Stimulated activated CD4-positive, alpha-beta T cell treated with anti-CD3 and anti-CD28 coated beads, TNF-alpha, amount 100 ng/mL, for 4 hours (primary cell): ENCODE measurements at places on chromosomes 11 and 22.

DNA sequence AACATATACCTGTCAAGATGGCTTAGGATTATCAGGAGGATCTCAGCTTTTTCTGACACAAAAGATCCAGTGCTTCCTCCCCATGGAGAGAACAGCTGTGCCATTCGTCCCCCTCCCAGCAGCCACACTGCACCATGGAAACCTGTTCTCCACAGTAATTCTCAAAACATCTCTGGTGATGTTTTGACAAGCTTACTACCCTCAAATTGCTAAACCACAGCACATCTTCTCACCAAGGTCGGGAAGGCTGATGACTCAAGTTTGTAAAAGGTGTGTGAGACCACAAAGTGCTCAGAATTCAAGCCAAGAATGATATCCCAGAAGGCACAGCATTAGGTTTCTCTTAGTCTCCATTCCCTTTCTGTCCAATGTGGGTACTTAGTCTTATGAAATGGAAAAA lies 3.9 kb upstream of the RAB38 start:
- no peak for DNase-seq

- DNase-seq: no peak
These were observed 2.9 kb downstream of the TEAD1 start for GRCh38 chr11:12677131-12677530.

DNA sequence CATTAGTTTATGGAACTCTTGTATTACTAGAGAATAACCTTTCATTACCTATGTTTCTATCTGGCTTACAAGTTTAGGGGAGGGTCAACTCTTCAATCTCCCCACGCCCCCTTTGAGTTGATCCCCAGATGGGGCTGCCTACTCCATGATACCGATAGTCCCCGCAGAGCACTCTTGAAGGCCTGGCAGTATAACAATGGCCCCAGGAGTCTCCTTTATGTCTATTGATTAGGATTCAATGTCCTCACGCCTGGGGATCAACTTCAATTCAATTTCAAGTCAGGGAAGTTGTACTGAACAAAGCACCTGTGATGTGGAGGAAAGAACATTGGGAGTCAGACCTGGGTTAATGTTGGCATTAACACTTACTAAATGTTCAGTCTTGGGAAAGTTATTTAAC lies 520.2 kb downstream of the METTL15 start:
- no peak for DNase-seq

DNA sequence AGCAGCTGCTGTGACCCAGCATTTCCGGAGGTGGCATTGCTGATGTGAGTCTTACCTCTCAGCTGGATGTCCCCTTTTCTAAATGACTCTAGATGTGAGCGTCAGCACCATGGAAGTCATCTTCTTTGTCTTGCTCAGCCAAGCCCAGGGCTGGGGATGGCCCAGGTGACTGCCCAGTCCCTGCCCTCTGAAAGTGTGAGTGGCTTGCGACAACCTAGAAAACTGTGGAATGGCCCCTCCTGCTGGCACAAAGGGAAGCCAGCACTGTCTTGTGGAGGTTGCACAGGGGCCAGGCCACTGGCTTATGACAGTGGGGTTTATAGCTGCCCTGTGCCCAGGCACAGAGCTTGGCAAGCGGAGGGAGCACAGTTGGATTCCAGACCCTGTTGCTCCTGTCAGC lies 6.2 kb downstream of the TUB start:
- DNase-seq: no peak

GRCh38 chr11:116384876-116385275 lies 387.9 kb downstream of the BUD13 start:
- no peak for DNase-seq
